SJSA1 (cell line): ENCODE measurements at places on chromosomes 6 and 20.

DNA sequence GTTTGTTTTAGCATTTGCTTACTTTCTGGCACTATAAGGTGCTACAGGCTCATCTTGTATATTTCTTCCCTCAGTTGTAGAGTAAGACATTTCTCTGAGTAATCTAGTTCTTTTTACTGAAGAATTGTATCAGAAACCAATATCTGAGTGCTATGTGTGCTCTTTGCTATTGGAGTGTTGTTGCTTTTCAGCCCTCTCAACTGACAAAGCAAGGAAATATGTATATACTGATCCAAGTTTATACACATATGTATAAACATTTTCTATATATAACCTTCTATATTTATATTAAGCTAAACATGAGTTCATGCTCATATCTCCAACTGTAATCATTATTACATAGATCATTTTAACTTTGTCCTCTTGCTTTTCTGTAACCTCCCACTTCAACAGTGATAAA lies 405.7 kb downstream of the RFPL4B start:
- no peak for DNase-seq

GRCh38 chr6:152391179-152391880 lies 245.8 kb downstream of the SYNE1 start:
- no peak for DNase-seq

DNA sequence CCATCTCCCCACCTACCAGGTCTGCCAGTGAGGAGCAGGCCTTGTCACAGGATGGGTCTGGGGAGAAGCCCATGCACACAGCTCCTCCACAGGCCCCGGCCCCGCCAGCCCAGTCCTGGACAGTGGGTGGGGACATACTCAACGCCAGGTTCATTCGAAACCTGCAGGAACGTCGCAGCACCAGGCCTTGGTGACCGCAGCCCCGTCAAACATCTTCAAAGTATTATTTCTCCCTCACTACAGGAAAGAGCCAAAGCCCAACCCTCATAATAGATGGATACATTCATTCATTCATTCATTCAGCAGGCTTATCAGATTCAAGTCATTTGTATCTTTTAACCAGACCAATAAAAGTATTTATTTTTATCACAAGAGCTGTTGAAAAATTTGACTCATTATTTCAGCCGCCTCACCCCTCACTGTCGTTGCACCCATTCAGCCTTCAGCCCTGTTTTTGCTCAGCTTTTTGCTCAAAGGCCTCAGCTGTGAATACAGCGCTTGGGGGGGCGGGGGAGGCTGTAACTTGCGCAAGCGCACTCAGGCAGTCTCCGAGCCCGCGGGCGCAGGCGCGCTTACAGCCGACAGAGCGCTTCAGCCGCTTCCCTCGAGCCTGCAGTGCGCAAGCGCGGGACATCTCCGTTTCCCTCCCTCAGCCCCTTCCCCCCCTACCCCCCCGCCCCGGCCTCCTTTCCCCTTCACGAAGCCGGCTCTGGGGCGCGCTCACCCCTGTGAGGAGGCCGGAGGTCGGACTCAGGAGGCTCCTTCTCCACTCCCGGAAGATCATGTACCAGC lies at the start of gene C6orf136:
Gene C6orf136, plus strand, starts transcription at position 684 of the 792 bp plus-strand sequence. Its CDS starts 99 bp downstream, at position 783.
- DNase-seq: peak; percentile 95

DNA sequence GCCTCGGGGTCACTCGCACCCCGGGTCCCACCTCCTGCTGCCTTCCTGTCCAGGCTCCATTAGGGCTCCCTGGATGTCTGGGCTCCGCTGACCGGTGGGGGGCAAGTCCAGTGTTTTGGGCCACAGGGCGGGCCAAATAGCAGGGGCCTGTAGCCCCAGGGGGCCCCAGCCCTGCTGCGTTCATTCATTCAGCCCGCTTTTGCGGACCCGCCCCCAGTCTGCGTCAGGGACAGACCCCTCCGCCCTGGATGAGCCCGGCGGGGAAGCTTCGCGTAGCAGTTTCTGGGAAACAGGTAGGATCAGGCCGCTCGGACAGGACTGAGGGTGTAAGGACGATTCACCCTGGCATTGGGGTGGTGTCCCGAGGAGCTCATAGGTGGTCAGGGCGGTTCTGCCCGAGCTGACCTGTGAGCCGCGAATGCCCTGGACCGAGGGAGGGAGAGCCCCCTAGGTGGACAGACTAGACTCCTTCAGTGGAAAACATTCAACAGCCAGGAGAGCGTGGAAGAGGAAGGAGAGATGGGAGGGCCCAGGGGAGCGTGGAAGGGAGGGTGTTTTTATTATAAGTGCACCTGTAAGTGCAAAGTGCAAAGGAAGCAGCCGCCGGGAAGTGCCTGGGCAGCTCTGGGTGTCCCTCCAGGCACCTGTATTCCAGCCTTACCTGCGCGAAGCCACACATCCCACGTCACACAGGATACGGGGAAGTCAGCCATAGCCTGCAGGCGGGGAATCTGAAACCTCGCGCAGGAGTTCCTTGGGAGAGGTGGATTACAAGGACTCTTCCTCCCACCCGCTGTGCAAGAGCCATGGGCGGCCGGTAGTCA lies 662 bp downstream of the ENTPD6 start:
- no peak for DNase-seq

GRCh38 chr6:118252474-118252873 lies 295.6 kb upstream of the PLN start:
- no peak for DNase-seq

GRCh38 chr20:7406671-7407070 lies 533.6 kb downstream of the HAO1 start:
- no peak for DNase-seq

- no peak for DNase-seq
These were observed 11.4 kb downstream of the HMGCLL1 start for GRCh38 chr6:55567558-55567957.

DNA sequence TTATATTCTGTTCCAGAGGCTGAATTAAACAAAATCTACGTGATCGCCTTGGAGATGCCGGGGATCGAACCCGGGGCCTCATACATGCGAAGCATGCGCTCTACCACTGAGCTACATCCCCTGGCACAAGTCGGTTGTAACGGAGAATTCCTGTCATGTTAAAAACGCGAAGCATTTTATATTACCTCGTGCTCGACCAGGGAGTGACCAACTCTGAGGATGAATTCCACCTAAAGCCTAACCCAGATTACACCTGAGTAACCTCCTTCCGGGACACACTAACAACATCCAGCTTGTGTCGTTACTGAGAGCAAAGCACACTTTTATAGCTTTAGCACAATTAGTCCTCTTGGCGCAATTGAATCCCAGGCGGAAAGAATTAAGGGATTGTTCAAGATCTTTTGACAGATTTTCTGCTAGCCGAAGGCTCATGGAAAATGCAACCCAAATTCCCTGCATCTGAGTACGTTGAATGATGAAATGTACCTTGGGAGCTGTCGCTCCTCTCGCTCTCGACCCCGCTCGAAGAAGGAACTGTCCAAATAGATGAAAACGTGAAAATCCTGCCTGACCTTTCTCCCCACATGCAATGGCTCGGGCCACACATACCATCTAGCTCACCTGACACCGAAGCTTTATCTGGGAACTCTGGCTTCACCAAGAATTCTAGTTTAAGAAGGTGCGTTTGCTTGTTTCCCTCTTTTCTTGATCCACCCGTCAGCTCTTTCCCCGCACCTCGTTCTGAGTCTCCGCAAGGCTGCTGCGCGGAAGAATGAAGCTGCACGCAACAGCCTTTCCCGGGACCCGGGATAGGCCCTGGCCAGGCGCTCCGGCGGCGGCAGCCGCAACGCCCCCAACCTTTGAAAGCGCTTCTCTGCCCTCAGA lies 148.3 kb downstream of the GPX5 start:
- DNase-seq: peak; percentile 79

DNA sequence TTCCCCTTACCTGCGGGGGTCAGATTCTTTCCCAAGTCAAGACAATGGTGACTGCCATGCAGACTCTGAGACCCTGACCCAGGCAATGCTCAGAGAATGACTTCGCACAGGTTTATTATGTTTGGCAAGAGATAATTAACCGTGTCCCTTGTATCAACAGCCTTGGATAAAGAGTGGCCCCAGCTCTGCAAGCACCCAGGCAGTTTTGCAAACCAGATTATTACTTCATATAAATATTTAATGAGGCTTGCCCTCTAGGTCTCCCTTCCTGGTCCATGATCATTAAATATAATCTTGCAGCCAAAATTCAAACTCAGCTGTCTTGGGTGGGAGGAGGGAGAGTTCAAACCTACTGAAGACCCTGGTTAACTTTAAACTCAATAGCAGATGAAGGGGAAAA lies 156.5 kb downstream of the ANKRD60 start:
- no peak for DNase-seq

- DNase-seq: no peak
These were observed 10.5 kb upstream of the ANGPT4 start for GRCh38 chr20:926670-927069.

DNA sequence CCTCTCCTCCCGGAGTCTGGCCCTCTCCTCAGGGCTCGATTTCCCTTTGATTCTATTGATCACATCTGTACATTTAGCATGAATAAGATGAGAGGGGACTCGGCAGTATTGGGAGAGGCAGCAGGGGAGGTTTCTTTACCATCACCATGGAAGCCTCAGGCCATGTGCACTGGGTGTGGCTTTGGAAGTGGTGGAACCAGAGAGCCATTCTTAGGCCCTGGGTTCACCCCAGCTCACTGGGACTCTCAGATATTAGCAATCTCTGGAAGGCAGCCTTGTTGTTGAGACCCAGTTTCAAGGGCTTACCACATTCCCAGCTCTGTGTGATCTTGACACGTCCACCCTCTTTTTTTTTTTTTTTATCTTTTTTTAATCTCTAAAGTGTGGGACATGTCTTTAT lies 195.9 kb upstream of the PROKR2 start:
- DNase-seq: no peak

- DNase-seq: no peak
These were observed 39.7 kb downstream of the FRMD1 start for GRCh38 chr6:168039301-168039700.

DNA sequence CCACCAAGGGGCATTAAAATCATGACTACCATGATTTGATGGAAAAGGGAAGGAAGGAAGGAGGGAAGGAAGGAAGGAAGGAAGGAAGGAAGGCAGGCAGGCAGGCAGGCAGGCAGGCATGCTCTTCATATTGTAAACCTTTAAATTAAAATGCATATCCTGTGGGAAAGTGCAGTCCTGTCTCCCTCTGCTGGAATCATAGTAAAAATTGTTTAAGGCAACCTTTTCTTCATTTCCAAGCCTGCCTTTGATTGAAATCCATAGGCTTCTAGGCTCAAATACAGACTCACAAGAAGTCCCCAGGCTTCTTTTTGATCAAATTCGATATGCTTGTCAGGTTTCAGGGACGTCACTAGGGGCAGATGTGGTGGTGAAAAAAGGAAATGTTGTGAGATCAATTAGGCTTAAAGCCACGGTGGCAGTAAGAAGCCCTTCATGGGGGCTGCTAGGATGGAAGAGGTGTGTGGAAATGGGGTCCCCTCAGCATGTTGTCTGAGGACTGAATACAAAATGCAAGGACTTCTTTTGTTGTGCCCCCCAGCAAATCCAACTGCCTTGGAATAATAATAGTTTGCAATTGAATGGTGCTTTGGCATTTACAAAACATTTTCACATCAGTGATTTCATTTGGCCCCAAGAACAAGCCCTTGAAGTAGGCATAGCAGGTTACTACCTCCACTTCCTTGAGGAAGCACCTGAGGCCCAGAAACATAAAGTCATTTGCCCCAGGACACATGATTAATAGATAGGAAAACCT lies 25.6 kb upstream of the GABRR1 start:
- DNase-seq: peak; percentile 11

- DNase-seq: no peak
These were observed 32.3 kb upstream of the LY86 start for GRCh38 chr6:6556161-6556737.

- no peak for DNase-seq
These were observed 39.1 kb downstream of the MDFI start for GRCh38 chr6:41677124-41677921.

DNA sequence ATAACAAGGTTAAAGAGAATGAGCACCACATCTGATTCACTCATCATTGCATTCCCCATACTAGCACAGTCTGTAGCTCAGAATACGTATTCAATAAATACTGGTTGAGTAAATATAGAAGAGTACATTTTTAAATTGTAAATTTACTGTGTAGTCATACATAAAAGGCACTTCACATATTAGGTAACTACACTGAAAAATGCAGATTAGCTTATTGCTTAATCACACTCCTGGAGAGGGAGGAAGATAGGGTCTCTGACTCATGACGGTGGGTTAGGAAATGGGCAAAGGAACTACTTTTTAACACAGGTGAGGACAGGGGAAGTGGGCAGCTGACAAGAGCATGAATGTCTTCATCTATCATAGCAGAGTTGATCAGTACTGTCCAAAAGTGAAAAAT lies 133.2 kb downstream of the TBC1D32 start:
- no peak for DNase-seq

DNA sequence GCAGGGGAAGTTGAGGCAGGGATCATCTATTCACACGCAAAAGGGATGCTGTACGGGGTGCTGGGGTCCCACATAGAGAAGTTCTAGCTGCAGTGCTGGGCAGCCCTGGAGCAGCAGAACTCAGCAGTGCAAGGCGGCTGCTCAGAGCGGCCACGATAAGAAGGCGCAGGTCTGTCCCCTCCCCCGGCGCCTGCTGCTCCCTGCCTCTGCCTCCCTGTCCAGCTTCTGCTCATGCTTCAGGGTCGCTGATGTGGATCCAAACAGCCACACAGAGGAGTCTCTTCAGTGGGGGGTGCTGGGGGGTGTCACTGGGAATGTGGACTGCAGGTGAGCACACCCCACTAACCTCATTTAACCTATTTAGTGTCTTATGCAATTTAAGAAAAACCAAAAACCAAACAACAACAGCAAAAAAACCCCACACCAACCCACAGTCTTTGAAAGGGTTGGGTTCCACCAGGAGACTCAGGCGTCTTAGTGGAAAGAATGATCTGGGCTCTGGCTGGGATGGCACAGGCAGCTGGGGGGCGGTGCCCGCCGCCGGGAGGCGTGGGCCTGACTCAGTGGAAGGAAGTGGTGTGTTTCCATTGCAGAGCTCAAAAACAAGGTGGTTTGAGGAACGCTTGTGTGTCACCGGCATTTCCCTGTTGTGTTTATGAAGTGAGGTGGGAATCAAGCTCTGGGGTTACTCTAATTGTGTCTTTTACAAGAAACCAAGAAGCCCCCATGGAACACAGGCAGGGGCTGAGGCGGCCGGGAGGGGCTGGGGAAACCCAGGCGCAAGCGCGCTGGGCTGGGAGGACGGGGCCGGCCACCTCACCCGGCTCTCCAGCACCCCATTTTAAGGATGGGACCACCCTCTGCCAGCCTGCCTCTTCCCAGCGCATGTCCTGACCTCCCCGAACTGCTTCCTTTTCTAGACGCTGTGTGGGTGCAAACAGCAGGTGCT lies 55.1 kb downstream of the IRF4 start:
- DNase-seq: no peak

- no peak for DNase-seq
These were observed 51.0 kb downstream of the EDN3 start for GRCh38 chr20:59351157-59352040.

GRCh38 chr6:81838031-81838430 lies 85.5 kb upstream of the TENT5A start:
- no peak for DNase-seq
